ENCODE measurements at places on chromosomes 2 and 18. TPM values are rescaled to one million over a fixed set of nuclear protein-coding genes. Genes with fewer than 3 reads are reported as not detected.

CYRIA gene
- total RNA-seq = 0.65 TPM

DNA sequence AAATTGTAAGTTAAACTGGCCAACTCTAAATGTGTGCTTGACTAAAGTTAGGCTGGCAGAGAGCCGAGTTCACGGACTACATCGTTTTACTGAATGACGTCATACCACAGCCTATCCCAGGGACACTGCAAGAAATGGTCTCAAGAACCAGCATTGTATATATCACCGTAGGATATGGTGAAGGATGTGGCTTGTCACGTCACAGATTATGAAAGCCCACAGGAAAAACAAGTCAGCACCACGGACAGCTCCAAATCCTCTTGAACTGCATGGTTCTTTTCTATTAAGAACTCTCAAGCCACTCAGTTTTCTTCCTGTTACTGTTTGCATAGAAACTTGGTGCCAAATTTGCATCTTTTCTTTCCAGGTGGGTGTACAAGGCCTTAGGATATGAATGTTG lies 85.1 kb upstream of the ACAA2 start:
- no peaks in the 10 kb centered on the region for H3K36me3 ChIP-seq
- no peak overlapping the region for H3K27ac ChIP-seq
- H3K4me1 ChIP-seq = no peaks in the 10 kb centered on the region
- DNase-seq = peak; percentile 68

- DNase-seq = no peak
- no peaks in the 10 kb centered on the region for H3K4me1 ChIP-seq
- H3K27me3 ChIP-seq = peaks cover 2% of the 10 kb centered on the region
- H3K36me3 ChIP-seq = no peaks in the 10 kb centered on the region
- no peak overlapping the region for H3K27ac ChIP-seq
Observed at GRCh38 chr2:25002066-25002465, 30.3 kb upstream of the DNAJC27 start.

DNA sequence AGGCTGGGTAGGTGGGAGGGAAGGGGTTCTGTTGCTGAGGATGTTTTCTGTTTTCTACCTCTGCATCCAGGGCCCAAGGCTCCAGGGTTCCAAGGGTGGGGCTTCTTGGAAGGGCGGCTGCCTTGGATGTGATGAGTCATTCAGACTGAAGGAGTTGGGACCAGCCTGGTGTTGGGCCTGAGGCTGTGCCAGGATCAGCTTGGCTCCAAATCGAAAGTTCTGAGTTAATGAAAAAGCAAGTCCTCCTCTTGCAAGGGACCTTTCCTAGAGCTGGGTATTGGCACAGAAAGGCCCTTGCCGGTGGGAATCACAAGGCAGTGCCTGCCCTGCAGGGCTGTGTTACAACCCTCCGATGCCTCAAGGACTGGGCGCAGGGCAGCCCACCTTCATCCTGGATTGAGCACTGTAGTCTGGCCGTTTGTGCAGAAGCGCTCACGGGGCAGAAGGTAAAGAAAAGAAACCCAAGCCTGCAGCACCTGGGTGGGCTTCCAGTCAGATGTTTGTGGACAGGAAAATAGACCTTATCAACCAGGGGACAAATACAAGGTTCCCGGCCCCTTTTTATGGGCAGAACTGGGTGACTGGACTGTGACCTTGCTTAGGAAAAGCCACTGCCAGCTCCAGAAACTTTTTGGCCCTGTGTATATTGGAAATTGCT lies 52.5 kb upstream of the MCFD2 start:
- DNase-seq = no peak
- H3K36me3 ChIP-seq = peaks cover 20% of the 10 kb centered on the region
- H3K4me3 ChIP-seq = no peak overlapping the region
- H3K27me3 ChIP-seq = no peaks in the 10 kb centered on the region
- peaks cover 30% of the 10 kb centered on the region for H3K4me1 ChIP-seq

- no peak for DNase-seq
- no peaks in the 10 kb centered on the region for H3K36me3 ChIP-seq
- no peak overlapping the region for H3K27ac ChIP-seq
- no peak overlapping the region for H3K4me3 ChIP-seq
- no peaks in the 10 kb centered on the region for H3K27me3 ChIP-seq
Observed at GRCh38 chr18:71485611-71486010, 1058.5 kb downstream of the CBLN2 start.

DNA sequence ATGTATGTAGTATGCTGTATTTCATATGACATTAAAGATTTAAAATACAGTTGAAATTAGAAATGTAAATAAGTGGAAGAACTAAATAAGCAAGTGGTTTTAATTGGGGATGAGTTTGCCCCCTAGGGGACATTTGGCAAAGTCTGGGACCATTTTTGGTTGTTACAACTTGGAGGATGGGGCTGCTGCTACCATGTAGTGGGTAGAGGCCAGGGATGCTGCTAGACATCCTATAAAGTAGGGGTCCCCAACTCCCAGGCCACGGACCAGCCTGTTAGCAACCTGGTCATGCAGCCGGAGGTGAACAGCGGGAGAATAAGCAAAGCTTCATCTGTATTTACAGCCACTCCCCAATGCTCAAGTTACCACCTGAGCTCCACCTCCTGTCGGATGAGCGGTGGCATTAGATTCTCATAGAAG lies 27.9 kb upstream of the ASNSD1 start:
- DNase-seq = no peak
- peaks cover 4% of the 10 kb centered on the region for H3K27me3 ChIP-seq
- no peak overlapping the region for H3K27ac ChIP-seq

KCNE4 gene
- total RNA-seq = not detected

DNA sequence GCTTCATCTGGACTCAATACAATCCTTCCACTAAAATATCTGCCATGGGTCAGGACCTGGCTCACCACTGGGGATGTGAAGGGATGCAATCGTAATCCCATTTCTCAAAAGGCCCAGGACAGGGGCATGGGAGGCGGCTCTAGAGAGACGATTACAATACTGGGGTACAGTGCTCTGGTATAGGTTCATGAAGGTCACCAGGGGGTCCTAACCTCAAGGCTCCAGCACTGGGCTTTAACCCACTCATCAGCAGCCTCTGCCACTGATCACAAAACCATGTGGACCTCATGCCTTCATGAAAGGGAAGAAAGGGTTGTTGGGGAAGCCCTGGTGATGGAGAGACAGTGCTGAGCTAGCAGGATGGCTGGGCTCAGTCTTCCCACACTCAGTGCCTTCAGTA lies 48.8 kb downstream of the ADD2 start:
- H3K27me3 ChIP-seq = peaks cover 2% of the 10 kb centered on the region
- DNase-seq = no peak
- no peak overlapping the region for H3K4me3 ChIP-seq
- H3K27ac ChIP-seq = no peak overlapping the region
- no peaks in the 10 kb centered on the region for H3K4me1 ChIP-seq
- H3K36me3 ChIP-seq = no peaks in the 10 kb centered on the region

DNA sequence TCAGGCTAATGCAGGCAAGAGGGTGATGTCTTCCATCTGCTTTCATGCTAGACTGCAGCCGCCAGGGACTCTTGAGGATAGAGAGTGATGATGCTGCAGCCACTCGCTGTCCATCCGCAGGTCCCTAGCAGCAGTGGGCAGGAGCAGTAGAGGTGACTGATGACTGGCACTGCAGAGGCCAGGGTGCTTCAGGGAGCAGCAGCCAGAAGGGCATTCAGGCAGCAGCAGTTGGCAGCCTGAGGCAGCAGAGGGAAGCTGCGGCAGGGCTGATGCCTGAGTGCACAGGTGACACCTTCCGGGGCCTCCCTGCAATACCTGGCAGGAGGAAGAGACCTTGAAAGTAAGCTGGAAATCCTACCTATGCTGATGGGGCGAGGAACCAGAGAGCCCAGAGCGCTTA lies 214.2 kb downstream of the ICOS start:
- H3K27ac ChIP-seq = no peak overlapping the region
- no peak overlapping the region for H3K4me3 ChIP-seq
- DNase-seq = no peak
- peaks cover 13% of the 10 kb centered on the region for H3K27me3 ChIP-seq
- peaks cover 6% of the 10 kb centered on the region for H3K4me1 ChIP-seq
- H3K36me3 ChIP-seq = no peaks in the 10 kb centered on the region

NXPH2 gene
- total RNA-seq = not detected

GATA6 gene
- total RNA-seq = not detected

GRCh38 chr2:195027947-195028346 lies 629.1 kb upstream of the SLC39A10 start:
- peaks cover 8% of the 10 kb centered on the region for H3K27me3 ChIP-seq
- no peaks in the 10 kb centered on the region for H3K36me3 ChIP-seq
- peaks cover 4% of the 10 kb centered on the region for H3K4me1 ChIP-seq
- no peak for DNase-seq
- no peak overlapping the region for H3K27ac ChIP-seq
- H3K4me3 ChIP-seq = no peak overlapping the region

SOCS6 gene
- 3.7 TPM for total RNA-seq

GRCh38 chr2:39432701-39433100 lies 4.4 kb downstream of the MAP4K3 start:
- H3K4me3 ChIP-seq = no peak overlapping the region
- H3K4me1 ChIP-seq = peaks cover 52% of the 10 kb centered on the region
- no peak for DNase-seq
- no peak overlapping the region for H3K27ac ChIP-seq
- no peaks in the 10 kb centered on the region for H3K27me3 ChIP-seq

GRCh38 chr2:77566582-77566981 lies 44.4 kb upstream of the LRRTM4 start:
- DNase-seq = no peak
- no peaks in the 10 kb centered on the region for H3K36me3 ChIP-seq
- H3K27me3 ChIP-seq = no peaks in the 10 kb centered on the region
- H3K27ac ChIP-seq = no peak overlapping the region

DNA sequence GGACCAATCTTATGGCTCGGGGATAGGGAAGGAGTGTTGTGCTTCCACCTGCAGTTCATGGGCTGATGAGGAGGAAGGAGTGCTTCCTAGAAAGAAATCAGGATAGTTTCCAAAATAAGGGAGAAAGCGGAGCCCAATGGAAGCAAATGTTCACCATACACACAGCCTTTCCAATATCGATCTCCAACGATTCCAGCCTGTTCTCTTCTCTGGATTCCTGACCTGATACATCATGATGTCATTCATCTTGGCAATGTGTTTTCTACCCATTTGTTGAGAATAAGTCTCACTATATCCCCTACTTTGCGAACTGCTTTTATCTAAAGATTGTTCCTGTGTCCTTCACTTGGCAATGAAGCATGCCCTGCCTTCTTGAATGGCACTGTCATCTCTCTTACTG lies 205.3 kb upstream of the SIX2 start:
- no peak for DNase-seq
- peaks cover 10% of the 10 kb centered on the region for H3K27me3 ChIP-seq
- no peak overlapping the region for H3K27ac ChIP-seq

DNA sequence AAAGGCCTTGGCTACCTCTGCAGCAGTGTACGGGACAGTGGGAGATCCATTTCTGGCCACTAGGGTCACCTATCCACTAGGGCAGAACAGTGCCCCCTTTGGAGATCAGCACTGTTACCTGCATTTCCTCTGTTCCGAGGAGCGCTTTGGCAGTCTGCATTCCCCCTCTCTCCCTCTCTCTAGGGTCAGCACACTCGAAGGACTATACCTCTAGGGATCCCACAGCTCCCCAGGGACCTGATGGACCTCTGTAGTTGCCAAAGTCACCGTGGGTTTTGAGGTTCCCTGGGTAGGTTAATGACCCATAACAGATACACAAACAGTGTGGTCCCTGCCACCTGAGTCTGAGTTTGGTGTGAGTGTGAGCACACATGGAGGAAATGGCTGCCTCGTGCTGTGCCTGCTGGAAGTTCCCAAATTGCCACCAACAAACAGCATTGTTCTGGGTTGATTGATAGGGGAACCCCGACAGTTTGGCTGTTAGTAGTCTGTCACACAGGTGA lies 99.8 kb upstream of the VWC2L start:
- no peak for DNase-seq
- H3K27me3 ChIP-seq = no peaks in the 10 kb centered on the region
- no peaks in the 10 kb centered on the region for H3K4me1 ChIP-seq

DNA sequence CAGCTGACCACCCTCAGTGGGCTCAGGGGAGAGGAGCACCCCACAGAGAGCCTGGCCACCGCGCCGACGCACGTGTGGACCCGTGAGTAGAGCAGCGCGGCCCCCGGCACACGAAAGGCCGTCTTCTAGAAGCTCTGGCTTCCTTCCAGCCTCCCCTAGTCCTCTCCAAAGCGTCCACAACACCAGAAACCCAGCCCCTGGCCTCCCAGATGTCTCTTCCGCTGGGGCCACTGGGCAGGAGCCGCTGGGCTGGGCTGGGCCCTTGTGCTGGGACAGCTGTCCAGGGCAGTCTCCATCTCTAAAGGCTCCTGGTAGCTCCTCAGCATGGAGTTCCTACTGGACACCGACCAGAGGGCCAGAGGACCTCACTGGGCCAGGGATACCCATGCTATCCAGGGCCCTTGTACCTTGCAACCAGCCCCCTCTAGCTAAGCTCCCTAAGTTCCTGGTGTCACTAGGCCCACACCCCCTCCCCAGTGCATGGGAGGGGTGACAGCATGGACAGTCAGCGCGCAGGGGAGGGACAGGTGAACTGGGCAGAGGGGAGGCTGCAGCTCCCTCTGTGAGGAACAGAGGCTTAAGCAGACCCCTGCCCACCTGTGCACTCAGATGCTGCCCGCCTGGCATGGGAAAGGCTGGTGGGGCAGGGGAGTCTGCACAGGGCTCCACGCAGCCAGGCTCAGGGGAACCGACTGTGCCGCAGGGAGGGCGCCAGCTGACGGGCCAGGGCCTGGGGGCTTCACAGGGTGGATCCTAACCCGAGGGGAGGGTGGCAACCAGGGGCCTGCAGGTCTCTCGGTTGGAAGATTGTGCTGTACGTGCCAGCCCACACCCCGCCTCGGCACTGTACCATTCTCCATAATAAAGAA lies 32.9 kb downstream of the MTERF4 start:
- no peak overlapping the region for H3K27ac ChIP-seq
- no peak overlapping the region for H3K4me3 ChIP-seq
- H3K36me3 ChIP-seq = no peaks in the 10 kb centered on the region
- H3K4me1 ChIP-seq = no peaks in the 10 kb centered on the region

- no peak overlapping the region for H3K4me3 ChIP-seq
- H3K27ac ChIP-seq = no peak overlapping the region
- peaks cover 14% of the 10 kb centered on the region for H3K27me3 ChIP-seq
- no peaks in the 10 kb centered on the region for H3K36me3 ChIP-seq
- H3K4me1 ChIP-seq = no peaks in the 10 kb centered on the region
- no peak for DNase-seq
Observed at GRCh38 chr18:77765468-77765867, 515.8 kb downstream of the GALR1 start.

DNA sequence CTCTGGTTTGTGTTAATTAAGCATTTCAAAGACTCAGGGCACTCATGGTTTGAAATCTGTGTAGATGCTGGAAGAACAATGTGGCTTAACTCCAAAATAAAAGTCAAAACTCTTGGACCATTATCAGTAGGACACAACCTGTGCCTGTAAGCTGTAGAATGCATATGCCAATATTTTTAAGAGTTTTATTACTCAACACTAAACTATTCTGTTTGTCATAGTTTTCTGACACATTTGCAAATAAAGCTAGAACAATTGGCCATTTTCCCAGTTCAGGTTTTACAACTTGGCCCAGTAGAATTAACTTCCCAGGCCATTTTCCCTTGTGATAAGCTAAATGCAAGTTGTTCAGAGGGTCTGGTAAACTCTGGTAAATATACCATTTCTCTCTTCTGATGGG lies 713.1 kb downstream of the CBLN2 start:
- no peaks in the 10 kb centered on the region for H3K36me3 ChIP-seq
- no peak overlapping the region for H3K4me3 ChIP-seq
- H3K27me3 ChIP-seq = no peaks in the 10 kb centered on the region
- no peaks in the 10 kb centered on the region for H3K4me1 ChIP-seq
- DNase-seq = no peak
- no peak overlapping the region for H3K27ac ChIP-seq

- peaks cover 79% of the 10 kb centered on the region for H3K4me1 ChIP-seq
- H3K4me3 ChIP-seq = peak overlapping the region; percentile 19
- H3K27me3 ChIP-seq = peaks cover 4% of the 10 kb centered on the region
- H3K27ac ChIP-seq = no peak overlapping the region
- H3K36me3 ChIP-seq = peaks cover 9% of the 10 kb centered on the region
Observed at GRCh38 chr2:112633708-112634107, 12.0 kb upstream of the SLC20A1 start.

Measured in activated T-helper 1 cell treated with anti-CD3 and anti-CD28 coated beads, Interleukin-12 subunit alpha, Interleukin-12 subunit beta, Interleukin-2, Interleukin-4 antibody, amounts not matched to agents 30 ng/mL and 10 ng/mL and 1 ng/mL, durations not matched to agents 14 hours and 24 hours and 36 hours (primary cell).